ENCODE measurements at places on chromosomes 4 and X. TPM values are rescaled to one million over a fixed set of nuclear protein-coding genes. Genes with fewer than 3 reads are reported as not detected.

Gene PPM1K
- polyA plus RNA-seq, result 88.5 TPM

Gene MAGED4B
- polyA plus RNA-seq, result 0.51 TPM

Gene GPC4
- 1.6 TPM for polyA plus RNA-seq

Gene ATP6AP2
- 61.0 TPM for polyA plus RNA-seq

Gene FABP2
- polyA plus RNA-seq, result 1.1 TPM

All from heart left ventricle (tissue), 16 donors.